A673 (cell line): ENCODE measurements at places on chromosomes 2 and 18.

DNA sequence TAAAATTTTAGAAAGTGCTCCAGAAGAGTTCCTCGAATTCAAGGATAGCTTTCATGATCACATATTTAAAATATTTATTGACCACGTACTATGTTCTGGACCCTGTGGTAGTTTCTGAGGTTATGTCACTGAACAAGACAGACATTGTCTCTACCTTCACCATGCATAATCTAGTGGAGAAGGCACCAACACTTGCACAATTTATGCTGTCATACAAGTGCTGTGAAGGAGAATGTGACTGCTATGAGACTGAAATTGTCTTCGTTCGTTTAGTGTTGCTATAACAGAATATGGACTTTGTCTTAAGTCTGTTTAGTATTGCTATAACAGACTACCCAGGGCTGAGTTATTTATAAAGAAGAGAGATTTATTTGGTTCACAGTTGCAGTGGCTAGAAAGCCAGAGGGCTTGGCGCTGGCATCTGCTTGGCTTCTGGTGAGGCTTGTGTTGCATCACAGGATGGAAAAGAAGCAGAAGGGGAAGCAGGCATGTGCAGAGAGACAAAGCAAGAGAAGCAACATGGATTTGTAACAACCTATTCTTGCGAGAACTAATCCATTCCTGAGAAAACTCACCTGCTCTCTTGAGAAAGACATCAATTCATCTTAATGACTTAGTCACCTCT, 50.0 kb upstream of the RFX8 start:
- DNase-seq = no peak

- peak; percentile 97 for DNase-seq
Measured at GRCh38 chr2:158456309-158457066, at the start of the genes CCDC148 and PKP4. CCDC148 (minus strand) TSS chr2:158456753; CDS start chr2:158456439, 314 bp downstream. PKP4 (plus strand) TSS chr2:158456952; CDS start chr2:158533185, 76,233 bp downstream.

- DNase-seq = peak; percentile 19
Measured at GRCh38 chr18:26017929-26018328, 72.5 kb downstream of the SS18 start.

DNA sequence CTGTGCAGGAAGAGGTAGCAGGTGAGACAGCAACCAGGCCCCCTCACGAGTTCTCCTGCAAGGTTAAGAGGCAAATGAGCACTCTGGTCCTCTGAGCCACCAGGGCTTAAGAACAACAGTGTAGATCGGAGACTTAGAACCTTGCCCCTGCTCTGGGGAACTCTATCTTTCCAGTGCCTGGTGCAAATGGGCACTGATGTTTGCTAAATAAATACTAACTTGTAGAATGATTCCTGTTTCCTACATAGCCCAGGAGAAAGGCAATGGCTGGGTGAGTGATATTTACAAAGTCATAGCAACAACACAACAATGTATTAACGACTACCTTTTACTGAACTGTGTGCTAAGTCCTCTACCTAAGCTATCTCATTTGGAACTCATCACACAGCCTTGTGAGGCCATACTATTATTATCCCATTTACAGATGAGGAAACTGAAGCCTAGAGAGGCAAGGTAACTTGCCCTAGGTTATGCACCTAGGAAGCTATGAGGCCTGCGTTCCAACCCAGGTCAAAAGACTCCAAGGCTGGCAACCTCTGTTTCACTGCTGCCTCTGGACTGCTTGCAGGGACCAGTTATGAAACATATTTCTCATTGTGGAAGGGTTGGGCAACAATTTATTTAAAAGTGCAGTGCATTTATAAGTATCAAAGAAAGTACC, 4.3 kb downstream of the ATP8B1 start:
- DNase-seq = no peak
